Inflammatory macrophage treated with lipopolysaccharide for 4 hours (primary cell): ENCODE measurements at places on chromosomes 1 and 21.

- DNase-seq, result no peak
Observed at GRCh38 chr1:202713110-202713509, 2.9 kb upstream of the SYT2 start.

DNA sequence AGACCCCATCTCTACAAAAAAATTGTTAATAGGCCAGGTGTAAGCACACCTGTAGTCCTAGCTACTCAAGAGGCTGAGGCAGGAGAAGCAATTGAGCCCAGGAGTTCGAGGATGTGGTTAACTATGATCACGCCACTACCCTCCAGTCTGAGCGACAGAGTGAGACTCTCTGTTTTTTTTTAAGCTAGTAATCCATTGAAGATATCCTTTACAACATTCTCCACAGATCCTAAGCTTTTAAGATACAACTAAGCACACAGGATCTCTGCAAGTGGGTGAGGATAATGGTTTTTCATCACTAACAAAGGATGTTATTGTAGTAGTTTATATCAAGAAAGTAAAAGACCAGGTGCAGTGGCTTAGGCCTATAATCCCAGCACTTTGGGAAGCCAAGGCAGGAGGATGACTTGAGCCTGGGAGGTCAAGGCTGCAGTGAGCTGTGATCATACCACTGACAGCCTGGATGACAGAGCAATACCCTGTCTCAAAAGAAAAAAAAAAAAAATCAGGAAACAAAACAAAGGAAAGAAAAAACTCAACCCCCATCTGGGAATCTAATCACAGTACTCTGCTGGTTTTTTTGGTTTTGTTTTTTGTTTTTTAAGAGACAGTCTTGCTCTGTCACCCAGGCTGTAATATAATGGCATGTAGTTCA is 166.1 kb downstream of the RERE start:
- DNase-seq, result no peak

GRCh38 chr1:245893025-245893424 is 614.1 kb downstream of the SMYD3 start:
- DNase-seq, result no peak

DNA sequence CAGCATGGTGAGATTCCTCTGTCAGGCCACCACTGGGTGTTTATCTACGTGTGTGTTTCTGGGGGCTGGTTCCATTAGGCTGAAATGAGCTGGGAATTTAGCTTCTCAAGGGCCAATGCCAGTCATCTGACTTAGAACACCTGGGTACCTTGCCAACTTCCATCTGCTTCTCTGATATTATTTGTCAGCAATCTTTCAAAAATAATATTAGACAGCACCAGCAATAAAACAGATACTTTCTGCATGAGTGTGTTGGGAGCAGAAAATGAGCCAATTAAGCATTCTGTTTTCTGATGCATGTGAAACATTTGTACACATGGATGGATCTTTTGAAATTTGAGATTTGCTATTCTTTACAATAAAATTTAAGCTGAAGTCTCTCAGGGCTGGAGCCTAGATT is 124.1 kb downstream of the RYR2 start:
- DNase-seq, result no peak

GRCh38 chr1:68558321-68559026 is 61.6 kb upstream of the DEPDC1 start:
- DNase-seq, result no peak

GRCh38 chr1:157313240-157313807 is 175.1 kb upstream of the ETV3 start:
- DNase-seq, result no peak

GRCh38 chr1:151832318-151832980 is 847 bp upstream of the RORC start:
- no peak for DNase-seq

- DNase-seq, result peak; percentile 96
Observed at GRCh38 chr21:35048706-35049617, at the start of gene RUNX1. Gene RUNX1, minus strand, starts transcription at chr21:35049302.
